NCI-H226 (cell line): ENCODE measurements at places on chromosomes 11 and 22.

DNA sequence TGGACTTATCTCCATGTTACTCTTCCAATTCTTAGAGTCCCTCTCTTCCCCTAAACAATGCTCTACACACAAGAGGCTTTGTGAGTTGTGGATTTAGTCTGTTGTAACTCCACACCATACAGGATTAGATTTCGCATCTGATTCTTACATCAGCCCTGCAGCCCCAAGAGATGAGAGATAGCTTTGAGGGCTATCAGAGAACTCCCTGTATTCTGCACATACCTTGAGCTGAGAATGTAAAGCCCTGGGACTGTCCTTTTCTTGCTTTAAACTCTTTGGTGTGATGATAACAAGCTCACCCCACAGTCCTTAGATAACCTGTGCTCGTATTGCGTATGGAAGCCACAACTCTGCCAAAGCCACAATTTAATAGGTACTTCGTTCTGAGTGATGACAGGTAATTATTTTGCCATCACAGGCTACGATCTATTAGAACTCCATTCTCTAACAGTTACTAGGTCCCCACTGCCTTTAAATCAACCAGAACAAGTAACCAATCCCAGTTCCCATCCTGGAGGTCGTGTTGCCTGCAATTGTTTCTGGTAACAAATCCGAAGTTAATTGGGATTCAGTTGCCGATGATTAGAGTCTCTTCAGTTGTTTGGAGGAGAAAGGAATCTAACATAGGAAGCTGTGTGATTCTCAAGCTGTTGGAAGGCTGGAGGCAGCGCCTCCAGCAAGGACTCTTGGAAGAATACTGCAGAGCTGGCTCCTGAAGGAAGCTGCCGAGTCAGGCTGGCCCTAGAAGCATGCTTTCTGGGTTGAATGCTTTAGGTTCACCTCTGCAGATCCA lies 1.3 kb upstream of the PARVG start:
- DNase-seq: no peak

- DNase-seq: no peak
These were observed 285.6 kb downstream of the ETS1 start for GRCh38 chr11:128301756-128302155.

- DNase-seq: peak; percentile 18
These were observed 960.7 kb upstream of the RAG2 start for GRCh38 chr11:37558619-37559210.

DNA sequence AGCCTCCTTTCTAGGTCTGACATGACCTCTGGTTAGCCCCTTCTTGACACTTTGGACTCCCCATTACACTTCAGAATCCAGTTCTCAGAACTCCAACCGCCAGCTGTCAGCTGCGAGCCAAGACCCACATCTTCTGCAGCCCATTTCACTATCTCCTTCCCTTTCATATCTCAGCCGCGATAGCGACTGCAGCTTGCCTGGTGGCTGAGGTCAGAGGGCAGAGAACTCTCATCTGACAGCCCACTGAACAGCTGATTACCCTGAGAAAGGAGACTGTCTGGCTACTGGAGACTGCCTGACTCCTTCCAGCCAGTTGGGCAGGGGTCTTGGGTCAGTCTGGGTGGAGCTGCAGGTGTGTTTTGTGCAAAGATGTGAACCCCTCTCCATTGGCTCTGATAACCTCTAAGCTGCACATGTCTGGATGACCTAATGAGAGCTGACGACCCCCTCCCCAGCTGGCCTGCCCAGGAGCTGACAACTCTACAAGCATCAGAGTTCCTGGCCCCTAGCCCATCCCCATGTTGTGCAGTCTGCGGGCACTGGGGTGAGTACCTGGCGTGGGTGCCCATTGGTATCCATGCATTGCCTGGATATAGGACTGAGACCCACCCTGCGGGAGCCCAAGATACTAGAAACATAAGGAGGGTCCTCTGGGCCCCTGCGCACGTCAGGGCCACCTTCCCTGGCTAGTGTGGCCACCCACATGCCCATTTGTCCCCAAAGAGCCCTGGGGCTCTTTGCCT lies 1.1 kb downstream of the CHRM1 start:
- DNase-seq: no peak

- DNase-seq: no peak
These were observed 70.8 kb downstream of the CDKN1C start for GRCh38 chr11:2814751-2815150.

DNA sequence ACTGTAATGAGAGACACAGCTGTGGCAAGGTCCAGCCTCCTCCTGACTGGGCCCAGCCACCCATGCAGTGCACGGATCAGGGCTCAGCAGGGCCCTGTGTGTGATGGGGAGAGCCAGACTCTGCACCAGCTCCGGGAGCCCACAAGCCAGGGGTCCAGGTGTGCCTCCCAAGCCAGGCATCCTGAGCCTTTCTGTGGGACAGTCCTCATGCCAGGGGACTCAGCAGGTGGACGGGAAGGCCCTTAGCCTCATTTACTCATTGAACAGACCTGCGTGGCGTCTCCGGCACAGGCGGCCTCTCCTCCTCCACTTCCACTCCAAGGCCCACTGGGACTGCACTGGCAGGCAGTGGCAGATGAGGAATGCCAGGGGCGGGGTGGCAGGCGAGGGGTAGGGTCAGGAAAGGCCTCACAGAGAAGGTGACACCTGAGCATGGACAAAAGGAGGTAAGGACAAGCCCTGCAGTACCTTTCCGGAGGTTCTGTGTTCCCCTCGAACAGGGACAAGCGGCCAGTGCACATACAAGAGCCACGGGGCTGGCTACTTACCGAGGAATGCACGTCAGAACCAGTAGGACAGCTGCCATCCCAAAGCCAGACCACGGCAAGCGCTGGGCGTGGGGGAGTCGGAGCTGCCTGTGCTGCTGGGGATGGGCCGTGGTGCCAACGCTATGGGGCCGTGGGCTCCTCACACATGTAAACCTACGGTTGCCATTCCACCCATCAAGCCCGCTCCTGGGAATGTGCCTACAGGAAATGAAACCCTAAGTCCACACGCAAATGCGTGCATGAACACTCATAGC lies 52.7 kb downstream of the IGF2 start:
- no peak for DNase-seq

DNA sequence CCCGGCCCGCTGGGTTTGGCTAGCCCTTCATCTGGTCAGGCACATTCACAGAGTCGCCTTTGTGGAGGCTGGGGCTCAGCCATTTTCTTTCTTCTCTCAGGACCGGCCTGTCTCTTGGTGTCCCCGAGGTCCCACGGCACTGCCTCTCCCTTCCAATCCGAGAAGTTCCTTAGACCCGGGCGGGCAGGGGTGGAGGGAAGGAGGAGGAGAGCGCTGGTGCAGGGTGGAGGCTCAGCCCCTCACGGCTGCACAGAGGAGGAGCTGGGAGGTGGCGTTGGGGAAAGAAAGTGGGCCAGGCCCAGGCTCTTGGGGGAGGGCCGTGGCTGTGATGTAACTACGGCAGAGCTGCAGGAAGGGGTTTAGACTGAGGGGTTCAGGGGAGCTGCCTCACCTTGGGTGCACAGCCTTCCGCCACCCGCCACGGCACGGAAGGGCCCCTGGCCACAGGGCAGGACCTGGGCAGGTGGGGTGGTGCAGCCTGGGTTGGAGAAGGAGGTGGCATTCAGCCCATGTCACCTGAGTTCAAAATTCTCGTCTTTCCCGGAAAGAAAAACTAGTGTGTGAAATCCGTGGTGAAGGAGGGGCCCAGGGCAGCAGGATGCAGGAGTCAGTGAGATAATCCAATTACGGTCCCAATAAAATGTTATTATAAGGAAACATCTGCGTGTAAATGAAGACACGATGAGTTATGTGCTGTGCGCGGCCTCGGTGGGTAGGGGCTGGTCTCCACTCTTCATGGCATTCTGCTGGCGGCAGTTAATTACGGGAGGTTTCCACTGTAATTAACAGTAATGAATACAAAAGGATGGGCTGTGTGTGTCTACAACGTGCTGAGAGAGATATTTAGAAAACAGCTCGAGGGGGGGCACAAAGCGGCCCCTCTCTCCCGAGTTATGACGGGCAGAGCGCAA lies 1.7 kb downstream of the BRSK2 start:
- no peak for DNase-seq
